Amygdala (tissue), 56 donors: ENCODE measurements at places on chromosomes 4 and X.

DNA sequence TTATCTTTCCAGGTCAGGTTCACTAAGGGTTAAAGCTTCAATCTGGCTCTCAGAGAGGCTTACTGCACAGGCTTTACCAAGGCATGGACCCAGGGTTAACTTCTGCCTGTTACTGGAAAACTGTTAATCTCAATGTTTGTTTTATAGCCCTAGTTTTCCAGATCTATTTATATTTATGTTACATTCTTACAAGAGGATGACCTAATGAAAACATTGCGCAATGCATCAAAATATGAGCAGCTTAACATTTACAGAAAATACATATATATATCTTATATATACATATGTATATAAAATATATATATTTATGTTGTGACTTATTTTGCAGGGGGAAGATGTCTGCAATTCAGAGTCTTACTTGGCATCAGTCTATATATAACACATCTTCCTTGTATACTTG, 112.3 kb downstream of the PCDH19 start:
- DNase-seq, result no peak

- DNase-seq, result no peak
Observed at GRCh38 chr4:52574036-52574435, 85.1 kb downstream of the USP46 start.

DNA sequence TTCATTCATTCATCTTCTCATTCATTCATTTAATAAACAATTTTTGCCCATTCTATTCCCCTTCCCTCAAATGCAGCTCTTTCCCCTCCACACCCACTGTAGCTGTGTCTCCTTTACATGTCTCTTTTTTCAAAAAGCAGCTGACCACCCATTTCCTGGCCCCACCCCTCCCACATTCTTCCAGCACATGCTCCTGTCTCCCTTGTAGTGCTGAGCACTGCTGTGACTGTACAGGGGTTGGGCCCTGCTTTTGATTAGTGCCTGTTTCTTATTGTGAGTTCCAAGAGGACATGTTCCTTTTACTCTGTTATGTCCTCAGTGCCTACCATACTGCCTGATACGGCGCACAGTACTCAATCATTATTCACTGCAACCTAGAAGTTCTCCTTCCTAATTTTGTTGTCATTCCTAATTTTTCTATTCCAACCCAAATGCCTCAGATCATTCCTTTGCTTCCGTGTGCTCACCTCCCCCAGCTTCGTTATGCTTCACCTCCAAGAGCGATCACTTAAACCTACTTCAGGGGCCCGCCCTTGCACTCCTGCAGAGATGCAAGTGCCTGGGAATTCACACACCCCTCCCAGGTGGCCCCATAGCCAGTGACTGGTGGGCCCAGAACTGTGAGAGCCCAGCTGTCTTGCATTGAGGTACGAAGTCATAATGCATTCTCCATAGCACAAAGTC, 152.2 kb downstream of the STK32B start:
- DNase-seq, result no peak

- no peak for DNase-seq
Observed at GRCh38 chrX:129227366-129227765, 295.9 kb downstream of the SMARCA1 start.

DNA sequence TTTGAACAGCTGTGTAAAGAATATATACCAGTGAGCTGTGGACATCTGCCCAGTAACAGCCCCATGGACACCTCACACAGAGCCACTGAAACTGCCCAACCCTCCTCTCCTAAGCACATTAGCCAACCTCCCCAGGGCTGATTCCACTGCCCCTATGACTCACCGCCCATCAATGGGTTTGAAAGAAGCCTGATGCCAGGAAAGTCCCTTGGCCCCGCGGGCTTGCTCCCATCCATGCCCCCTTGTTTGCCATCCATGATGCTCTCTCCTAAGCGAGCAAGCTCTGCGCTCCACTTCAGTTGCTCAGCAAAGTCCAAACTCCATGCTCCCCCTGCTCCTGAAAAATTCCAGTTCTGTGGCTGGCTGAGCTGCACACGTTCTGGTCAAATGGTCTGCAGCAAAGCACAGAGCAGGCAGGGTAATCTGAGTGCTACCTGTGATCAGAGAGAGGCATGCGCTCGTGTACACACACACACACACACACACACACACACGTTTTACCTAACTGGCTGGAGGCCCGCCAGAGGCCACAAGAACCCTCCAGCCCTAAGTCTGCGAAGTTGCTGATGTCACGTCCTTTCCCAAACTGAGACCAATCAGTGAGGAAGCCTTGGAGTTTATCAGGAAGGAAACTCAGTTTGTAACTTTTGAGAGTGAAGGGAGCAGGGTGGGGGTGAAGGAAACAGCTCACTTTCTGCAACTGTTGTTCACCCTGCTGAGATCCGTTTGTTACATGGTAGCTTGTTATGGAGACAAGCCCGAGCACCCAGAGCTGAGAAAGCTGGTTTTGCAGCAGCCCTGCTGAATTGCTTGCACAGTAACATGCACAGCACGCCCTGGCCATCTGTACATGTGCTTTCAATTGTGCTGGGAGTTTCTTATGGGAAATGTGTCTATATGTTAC, at the start of gene ASB9:
TSS of gene ASB9 (minus strand) at position 466 of the 904 bp plus-strand sequence. CDS start at position 257, 209 bp downstream.
- no peak for DNase-seq

DNA sequence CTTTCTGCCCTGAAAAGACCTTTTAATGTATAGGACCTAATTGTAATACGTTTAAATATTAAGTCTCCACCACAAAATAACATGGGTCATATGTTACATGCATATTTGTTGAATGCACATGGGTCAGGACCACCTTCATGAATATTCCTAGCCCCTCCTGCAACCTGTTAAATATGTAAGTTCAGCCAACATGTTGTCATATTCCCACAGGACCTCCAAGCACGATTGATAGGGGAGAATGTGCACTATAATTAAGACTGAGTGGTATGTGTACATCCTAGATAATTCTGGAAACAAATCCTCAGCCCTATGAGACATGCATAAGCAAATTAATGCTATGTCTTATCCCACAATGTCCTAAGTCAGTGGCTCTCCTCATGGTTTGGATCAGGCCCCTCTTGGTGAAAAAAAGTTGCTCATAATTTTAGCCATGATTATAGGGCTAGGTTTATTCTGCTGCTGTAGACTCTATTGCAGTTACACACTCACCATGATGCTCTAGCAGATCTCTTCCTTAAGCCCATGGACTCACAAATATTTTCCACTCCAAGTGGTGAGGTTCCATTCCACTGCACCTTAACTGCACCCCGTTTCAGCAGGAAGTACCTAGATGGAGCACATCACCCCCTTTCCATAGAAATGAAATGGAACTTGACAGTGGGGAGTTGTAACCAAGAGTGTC, 10.2 kb downstream of the TIGD2 start:
- DNase-seq, result no peak

DNA sequence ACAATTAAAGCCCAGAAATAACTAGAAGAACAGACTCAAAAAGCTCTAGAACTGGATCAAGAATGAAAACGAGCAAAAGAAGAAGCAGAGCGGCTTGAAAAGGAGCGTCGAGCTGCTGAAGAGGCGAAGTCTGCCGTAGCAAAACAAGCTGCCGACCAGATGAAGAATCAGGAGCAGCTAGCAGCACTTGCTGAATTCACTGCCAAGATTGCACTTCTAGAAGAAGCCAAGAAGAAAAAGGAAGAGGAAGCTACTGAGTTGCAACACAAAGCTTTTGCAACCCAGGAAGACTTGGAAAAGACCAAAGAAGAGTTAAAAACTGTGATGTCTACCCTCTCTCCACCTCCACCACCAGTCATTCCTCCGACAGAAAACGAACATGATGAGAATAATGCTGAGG, 56.1 kb upstream of the PPP4R3C start:
- no peak for DNase-seq

- DNase-seq, result no peak
Observed at GRCh38 chr4:64130907-64131306, 278.3 kb downstream of the TECRL start.

DNA sequence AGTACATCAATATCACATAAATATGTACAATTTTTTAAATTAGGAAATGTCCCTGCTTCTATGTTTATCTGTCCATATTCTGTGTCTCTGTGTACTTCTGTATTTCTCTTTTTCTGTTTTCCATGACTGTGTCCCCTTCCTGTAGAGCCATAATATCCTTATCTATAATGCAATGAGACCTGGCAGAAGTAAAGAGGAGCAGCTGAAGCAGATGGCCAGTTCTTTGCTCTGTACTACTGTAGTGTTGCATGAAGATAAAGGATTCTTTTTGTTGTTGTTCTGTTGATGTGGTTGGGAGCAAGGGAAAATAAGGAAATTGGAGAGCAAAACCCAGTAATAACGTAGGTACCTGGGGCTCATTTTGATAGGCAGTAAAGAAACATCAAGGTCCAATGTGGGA, 301.7 kb downstream of the ADGRL3 start:
- DNase-seq, result no peak

DNA sequence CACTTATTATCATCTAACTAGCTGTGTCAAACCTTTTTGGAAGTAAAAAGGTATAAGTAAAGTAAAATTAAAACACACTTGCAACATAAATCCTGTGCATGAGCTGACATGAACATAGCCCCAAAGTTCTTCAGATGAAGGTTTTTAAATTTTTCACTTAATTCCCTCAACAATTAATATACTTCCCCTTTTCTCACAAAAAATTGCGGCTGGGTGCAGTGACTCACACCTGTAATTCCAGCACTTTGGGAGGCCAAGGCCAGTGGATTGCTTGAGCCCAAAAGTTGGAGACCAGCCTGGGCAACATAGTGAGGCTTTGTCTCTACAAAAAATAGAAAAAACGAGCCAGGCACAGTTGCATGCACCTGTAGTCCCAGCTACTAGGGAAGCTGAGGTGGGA, 16.8 kb downstream of the RASGEF1B start:
- DNase-seq, result no peak

GRCh38 chr4:122906859-122907305, 15.5 kb downstream of the NUDT6 start:
- no peak for DNase-seq

DNA sequence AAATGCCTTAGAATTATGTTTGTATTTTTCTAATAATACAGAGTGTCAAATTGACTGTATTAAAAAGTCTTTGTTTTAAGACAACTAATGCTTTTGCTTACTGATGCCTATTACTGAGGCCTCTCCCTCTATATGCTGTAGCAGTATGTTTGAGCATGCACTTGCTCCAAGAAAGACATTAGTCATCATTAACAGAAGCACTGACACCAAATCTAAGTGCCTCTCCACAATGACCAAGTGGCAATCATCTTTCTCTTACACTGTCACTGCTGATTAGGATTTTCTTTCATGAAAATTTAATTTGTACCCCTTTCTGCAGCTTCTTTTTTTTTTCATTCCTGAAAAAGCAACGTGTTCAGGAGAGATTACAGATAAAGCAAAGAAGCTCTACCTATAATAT, 11.1 kb upstream of the MAB21L2 start:
- DNase-seq, result no peak

DNA sequence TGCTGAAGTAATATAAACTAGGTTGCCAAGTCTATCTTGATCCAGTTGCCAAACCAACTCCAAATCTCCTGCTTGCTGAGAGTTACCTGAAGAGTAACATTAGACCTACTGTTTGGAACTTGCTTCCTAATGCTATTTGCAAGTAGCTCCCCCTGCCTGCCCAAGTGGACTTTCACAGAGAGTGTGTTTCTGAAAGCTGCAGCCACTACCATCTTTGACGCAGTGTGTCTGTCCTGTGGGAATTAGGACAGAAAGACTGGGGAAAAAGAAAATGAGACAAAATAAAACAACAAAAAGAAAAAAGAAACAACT, 195.0 kb upstream of the HS3ST1 start:
- DNase-seq, result peak; percentile 6

DNA sequence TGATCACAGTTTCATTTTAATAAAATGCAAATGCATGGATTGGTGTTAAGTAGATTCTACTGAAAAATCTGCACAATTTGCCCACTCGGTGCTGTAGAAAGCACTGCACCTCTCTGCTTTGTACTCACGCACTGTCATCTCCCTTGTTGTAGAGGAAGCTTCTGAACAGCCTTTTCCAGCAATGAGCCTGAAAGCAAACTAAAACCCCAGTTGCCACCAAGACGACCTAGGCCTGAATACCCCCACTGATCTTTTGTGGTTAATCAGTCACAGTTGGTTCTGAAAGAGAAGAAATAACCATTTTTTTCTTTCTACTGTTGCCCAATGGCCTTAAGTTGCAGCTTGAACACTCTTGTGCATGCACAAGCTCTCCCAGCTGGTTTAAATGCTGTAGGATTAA, 229.8 kb downstream of the NLGN4X start:
- no peak for DNase-seq

DNA sequence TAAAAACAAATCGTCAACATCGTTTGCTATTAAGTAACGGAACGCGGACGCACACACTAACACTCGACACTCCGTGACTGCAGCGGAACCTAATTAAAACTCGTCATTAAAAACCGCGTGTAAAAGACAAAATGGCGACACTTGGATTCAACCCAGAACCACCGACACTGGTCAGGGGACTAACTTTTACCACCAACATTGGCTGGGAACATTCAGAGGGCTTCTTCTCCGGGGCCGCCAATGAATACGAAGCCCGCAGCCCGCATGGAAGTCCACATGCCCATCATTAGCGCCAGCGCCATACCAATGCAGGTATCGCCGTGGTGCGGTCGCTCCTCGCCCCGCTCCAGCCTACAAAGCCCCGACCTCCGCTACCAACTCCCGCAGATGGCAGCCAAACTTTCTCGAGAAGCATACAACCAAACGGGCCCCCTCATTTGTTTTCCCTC, 498 bp downstream of the RBMX start:
- peak; percentile 38 for DNase-seq

- no peak for DNase-seq
Observed at GRCh38 chrX:149948016-149948415, 9.7 kb upstream of the EOLA2 start.

DNA sequence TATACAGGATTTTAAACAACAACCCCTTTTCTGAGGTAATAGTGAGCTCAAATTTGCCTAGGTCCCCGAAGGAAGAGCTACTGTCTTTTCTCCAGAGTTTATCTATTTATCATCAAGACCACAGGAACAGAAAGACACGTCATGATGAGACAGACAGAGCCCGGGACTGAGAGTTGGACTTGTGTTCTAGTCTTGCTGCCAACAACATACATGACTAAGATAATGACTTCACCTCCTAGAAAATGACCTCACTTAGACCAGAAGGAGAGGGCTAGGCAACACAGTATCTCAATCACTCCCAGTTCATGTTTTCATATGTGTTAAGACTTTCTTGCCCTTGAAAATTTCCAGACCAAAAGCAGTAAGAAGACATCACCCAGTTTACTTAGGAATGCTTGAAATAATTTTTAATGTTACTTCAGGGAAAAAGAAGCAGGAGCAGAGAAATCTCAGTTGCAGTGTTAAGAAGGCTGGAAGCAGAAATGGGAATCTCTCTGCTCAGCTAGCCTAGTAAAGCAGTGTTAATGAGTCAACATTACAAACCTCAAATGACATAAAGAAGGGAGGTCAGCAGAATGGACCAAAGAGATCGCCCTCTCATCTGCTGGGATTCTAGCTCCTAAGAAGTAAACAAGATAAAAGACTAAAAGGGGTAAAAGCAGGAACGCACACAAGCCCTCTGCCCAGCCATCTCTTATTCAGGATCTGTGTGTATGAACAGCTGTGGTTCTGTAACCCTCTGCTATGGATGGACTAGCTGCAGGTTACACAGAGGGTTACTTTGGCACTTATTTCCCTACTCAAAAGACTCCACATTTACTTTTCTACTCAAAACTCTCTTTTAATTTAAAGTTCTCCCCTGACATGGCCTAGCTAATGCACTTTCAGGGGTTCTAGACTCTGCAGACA, 24.8 kb downstream of the PDGFC start:
- no peak for DNase-seq
